ENCODE measurements at places on chromosomes 2 and 18.

DNA sequence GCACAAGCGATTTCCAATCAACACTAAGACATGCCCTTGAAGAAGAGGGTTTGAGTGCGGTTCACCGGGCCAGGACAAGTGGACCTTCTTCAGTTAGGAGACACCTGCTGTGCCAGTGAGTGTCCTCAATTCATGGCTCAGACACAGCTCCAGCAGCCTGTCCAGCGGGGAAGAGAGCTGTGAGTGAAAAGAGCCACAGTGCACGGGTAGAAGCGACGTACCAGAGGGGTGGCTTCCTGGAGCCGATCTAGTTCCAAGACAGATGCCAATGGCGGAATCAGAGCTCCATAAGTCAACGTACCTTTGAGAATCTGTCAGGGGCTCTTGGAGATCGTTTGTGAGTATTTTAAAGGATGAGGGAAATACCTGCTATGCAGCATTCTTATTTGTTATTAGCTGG is 119.9 kb upstream of the SALL3 start:
- DNase-seq = no peak

GRCh38 chr2:152099367-152100050 is 665 bp upstream of the CACNB4 start:
- no peak for DNase-seq

DNA sequence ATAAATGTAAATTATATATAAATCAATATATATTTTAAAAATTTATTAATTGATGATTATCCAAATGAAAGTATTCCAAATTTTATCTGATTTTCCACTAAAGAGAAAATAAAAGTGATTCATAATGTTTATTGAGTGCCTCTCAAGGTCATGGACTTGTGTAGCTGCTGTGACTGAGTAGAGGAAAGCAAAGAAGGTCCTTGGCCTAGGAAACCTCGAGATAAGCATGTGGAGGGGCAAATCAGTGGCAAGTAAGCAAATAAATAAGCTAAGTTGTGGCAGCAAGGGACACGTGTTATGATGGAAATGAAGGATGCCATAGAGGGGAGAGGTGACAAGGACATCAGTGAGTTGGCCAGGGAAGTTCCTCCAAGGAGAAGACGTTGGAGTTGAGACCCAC is 866.1 kb upstream of the ID2 start:
- DNase-seq = no peak

GRCh38 chr2:54871457-54872107 is 148.1 kb downstream of the EML6 start:
- DNase-seq = peak; percentile 92

- DNase-seq = no peak
Measured at GRCh38 chr2:39508198-39508597, 71.1 kb upstream of the MAP4K3 start.

DNA sequence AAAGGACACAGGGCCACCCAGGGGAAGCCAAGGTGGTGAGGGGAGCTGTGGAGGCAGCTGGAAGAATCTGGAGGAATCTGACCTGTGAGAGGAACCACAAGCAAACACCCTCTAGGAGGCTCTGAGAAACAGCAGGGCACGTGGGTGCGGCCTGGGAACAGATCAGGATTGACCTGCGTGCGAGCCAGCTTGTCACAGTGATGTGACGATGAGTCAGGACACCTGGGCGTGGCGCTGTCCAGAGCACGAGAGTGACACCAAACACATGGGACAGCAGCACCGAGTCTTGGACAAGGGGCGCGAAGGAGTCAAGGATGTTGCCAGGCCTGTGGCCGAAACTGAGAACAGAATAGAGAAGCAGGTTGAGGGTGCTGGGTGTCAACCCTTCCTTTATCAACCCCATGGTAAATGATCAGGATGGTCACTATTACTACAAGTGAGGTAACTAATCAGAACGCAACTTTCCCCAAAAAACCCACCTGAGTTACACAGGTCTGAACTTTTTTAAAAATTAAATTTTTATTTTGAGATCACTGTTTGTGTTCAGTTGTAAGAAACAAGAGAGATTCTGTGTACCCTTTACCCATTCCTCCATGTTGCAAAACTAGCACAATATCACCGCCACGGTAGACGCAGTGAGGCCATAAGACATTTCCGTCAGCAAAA is 637 bp upstream of the SFT2D3 start:
- DNase-seq = no peak

- DNase-seq = no peak
Measured at GRCh38 chr18:36078751-36079529, 11.6 kb upstream of the RPRD1A start.

- no peak for DNase-seq
Measured at GRCh38 chr2:111118981-111119821, 1.5 kb upstream of the BCL2L11 start.

GRCh38 chr2:208300847-208301618 is 35.0 kb downstream of the PIKFYVE start:
- DNase-seq = no peak
